Hepatocyte (in vitro differentiated cells): ENCODE measurements at places on chromosomes 3 and 15. TPM values are rescaled to one million over a fixed set of nuclear protein-coding genes. Genes with fewer than 3 reads are reported as not detected.
A peak's percentile ranks its signal among the peaks of the same experiment; 100 is the strongest.

GRCh38 chr15:70322051-70322668 is 224.4 kb upstream of the TLE3 start:
- H3K27ac ChIP-seq, result peak overlapping the region; percentile 75
- H3K27me3 ChIP-seq, result no peaks in the 10 kb centered on the region
- peaks cover 61% of the 10 kb centered on the region for H3K4me1 ChIP-seq
- no peak overlapping the region for H3K4me3 ChIP-seq
- H3K36me3 ChIP-seq, result no peaks in the 10 kb centered on the region

DNA sequence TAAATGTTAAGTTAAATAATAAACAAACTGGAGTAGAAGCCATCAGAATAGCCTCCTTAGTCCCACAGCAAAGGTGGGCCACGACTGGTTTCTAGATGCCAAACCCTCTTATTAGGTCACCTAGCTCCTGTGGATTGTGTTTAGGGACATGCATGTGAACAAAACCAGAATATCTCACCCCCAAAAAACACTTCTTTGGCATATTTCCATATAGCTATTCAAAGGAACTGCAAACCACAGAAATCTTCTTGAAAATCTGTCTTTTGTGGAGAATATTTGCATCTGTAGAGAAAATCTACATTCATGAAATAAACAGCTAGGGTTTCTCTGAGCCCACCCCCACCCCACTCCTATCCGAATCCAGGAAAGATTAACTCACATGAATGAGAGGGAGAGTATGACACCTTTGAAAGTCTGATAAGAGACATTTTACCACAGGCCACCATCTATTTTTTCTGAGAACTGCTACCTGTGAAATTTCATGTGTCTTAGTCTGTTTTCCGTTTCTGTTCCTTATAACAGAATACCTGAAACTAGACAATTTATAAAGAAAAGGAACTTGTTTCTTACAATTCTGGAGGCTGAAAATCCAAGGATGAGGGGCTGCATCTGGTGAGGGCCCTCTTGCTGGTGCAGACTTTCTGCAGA is 159.4 kb downstream of the NEK10 start:
- no peak overlapping the region for H3K4me3 ChIP-seq
- no peaks in the 10 kb centered on the region for H3K27me3 ChIP-seq
- no peaks in the 10 kb centered on the region for H3K36me3 ChIP-seq
- H3K27ac ChIP-seq, result peak overlapping the region; percentile 5
- no peak for DNase-seq

Gene CAND2
- 3.3 and 5.0 TPM in 2 replicates for total RNA-seq

Gene TMEM40
- total RNA-seq, result 0.52 TPM in 1 of 2 replicates, not detected in the other

- no peaks in the 10 kb centered on the region for H3K36me3 ChIP-seq
- no peaks in the 10 kb centered on the region for H3K4me1 ChIP-seq
- no peak overlapping the region for H3K27ac ChIP-seq
These were observed 215.5 kb upstream of the LRTM1 start for GRCh38 chr3:55143336-55143735.

DNA sequence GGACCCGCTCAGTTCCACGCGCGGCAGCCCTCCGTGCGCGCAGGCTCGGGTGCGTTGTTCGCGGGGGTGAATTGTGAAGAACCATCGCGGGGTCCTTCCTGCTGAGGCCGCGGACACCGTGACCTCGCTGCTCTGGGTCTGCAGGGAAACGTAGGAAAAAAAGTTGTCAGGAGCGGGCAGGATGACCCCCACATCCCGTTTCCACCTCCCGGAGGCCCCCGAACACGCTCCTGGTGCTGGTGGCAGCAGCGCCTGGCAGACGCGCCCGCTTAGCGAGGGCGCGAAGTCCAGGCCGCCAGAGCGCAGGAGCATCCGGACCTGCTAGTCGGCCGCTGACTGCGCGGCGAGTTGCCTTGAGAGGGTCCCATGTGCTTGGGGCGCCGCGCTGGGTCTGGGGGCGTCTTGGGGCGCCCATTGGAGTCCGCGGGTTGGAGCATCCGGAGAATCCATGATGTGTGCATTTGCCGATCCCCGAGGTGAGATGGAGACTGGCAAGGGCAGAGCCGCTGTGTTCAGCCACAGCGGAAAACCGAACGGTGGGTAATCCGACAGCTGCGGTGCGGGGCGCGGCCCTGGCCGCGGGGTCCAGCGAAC is 520 bp downstream of the GREM1 start:
- peak overlapping the region; percentile 40 for H3K4me3 ChIP-seq
- DNase-seq, result peak; percentile 34
- H3K27me3 ChIP-seq, result peaks cover 92% of the 10 kb centered on the region
- no peak overlapping the region for H3K27ac ChIP-seq
- no peaks in the 10 kb centered on the region for H3K36me3 ChIP-seq

GRCh38 chr3:183435661-183436060 is 7.2 kb upstream of the MCF2L2 start:
- H3K4me1 ChIP-seq, result peaks cover 12% of the 10 kb centered on the region
- no peak for DNase-seq
- H3K27ac ChIP-seq, result no peak overlapping the region
- H3K27me3 ChIP-seq, result peaks cover 8% of the 10 kb centered on the region
- no peaks in the 10 kb centered on the region for H3K36me3 ChIP-seq
